ENCODE measurements at places on chromosomes 1 and 21.
A peak's percentile ranks its signal among the peaks of the same experiment; 100 is the strongest.

DNA sequence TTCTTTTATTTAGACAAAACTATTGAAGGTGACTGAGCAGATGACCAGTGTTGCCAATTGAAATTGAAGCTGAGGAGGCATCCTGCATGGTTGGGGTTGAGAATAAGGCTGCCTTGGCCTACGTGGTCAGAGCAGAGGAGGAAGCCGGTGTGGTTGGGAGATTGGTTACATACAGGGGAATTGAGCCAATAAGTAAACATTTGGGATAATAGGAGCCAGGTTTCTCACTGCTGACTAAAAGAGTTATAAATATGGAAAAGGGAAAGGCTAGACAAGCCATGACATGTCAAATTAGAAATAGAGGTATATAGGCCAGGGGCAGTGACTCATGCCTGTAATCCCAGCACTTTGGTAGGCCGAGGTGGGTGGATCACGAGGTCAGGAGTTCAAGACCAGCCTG lies 15.8 kb downstream of the SNX7 start:
- DNase-seq = no peak

DNA sequence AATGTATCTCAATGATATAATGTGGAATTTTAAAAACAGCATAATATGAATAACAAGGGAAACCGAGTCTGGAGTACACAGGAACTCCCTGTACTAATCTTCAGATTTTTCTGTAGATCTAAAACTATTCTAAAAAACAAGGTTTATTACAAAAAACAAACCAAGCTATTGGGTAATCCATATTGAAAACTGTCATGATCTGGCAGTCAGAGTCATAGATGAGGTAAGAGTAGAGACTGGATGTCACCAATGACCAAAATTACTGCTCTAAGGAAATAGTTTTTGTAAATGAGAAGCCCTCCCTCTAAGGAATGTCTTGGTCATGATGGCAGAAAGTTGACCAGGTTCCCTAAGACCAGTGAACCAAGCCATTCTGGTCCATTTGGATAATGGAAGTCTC lies 2.4 kb upstream of the SPOCD1 start:
- no peak for DNase-seq

GRCh38 chr21:36210779-36211659 lies 54.4 kb downstream of the DOP1B start:
- DNase-seq = no peak

DNA sequence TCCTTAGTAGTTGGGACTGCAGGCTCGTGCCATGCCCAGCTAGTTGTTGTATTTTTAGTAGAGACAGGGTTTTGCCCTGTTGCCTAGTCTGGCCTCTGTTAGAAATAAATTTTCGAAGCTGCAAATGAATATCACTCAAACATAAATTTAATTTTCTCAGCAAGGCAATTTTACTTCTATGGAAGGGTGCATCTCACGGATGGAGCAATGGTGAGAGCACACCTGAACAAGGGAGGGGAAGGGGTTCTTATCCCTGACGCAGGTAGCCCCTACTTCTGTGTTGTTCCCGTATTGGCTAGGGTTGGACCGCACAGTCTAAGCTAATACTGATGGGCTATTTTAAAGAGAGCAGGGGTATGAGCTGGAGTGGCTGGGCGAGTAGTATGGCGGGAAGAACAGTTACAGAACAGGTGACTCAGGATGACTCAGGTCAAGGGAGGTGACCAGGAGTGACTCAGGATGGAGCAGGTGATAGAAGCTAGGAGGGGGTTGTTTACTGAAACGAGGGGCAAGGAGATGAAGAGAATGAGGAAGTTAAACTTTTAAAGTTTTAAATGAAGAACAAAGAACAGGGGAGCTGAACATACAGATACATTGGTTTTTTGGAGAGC lies 7.5 kb downstream of the MDM4 start:
- peak; percentile 31 for DNase-seq

GRCh38 chr21:41316200-41317062 lies at the start of gene FAM3B:
Gene FAM3B, plus strand, starts transcription at chr21:41316801. Its CDS starts 79 bp downstream, at chr21:41316880.
- DNase-seq = no peak

GRCh38 chr1:147384804-147385203 lies 142.3 kb downstream of the CHD1L start:
- DNase-seq = no peak

DNA sequence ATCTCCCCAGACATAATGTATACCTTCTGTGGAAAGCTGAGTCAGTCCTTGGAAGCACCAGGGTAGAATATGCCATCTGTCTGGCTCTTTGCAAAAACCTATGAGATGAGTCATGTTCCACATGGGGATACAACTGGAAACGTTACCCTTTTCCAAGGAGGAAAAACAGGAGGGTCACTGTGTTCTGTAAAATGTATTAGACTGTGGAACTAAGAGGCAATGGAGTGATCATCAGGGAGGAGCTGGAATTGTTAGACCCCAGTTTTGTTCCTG lies 16.1 kb upstream of the PSMD4 start:
- DNase-seq = no peak

- DNase-seq = no peak
Measured at GRCh38 chr1:47914218-47914938, 82.8 kb downstream of the TRABD2B start.

DNA sequence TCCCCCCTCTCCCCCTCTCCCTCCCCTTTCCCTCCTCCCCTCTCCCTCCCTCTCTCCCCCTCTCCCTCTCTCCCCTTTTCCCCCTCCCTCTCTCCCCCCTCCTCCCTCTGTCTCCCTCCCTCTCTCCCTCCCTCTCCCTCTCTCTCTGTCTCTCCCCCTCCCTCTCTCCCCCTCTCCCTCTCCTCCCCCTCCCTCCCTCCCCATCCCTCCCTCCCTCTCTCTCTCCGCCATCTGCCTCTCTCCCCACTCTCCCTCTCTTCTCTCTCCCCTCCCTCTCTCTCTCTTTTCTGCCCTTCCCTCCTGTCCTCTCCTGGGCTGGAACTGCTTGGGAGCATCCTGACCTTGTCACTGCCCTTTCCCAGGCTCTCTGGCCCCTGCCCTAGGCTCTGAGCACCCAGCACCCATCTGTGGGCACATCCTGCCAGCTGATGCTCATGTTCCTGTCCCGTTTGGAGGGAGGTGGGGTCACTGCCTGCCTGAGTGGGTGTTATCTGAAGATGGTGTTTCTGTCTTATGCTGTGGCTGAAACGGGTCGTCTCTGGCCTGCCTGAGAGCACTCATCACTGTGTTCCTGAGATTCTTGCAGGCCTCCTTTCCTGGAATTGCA lies 10.8 kb downstream of the FTCD start:
- DNase-seq = no peak

- no peak for DNase-seq
Measured at GRCh38 chr1:12810691-12811408, 19.7 kb downstream of the PRAMEF1 start.

- no peak for DNase-seq
Measured at GRCh38 chr21:37341254-37341960, 25.2 kb upstream of the DYRK1A start.

DNA sequence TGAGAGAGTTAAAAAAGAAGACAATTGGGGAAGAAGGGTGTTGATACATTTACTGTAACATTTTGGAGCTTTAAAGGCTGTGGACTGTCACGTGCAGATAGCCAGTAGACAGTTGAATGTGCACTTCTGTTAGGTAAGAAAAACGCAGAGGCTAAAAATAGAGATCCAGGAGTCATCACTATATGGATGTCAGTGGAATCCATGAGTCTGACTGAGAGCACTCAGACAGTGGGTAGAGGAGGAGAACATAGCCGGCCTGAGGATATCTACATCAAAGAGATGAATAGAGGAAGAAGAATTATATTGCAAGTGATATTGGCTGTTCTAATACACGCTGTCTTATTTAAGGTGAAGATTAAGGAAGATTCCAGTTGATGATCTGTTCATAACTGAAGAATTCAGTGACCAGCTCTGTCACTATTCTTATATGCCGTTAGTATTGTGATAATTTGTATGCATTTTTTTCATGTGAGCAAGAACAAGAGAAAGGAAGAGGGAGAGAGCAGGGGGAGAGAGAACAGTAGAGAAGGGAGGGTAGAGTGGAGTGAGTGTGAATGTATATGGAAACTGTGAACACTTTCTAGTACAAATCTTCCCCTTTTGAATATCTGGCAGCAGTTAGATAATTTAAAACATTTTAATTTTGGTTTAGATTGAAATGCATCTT lies 344.8 kb downstream of the CHRM3 start:
- DNase-seq = no peak

DNA sequence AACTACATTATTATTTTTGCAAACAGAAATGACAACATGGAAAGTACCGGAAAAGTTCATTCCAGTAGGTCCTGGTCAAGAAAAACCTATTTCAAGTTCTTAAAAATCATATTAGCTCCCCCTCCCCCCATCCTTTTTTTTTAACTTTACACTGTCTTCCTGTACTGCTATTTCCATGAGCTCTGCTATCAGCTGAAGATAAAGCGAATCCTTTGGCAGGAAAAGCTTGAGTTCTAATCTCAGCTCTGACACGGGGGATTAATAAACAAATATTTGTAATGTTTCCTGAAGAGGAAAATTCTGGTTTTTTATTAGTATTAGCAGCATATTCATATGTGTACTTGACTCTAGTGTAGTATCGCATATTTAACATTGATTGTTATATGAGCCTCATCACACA lies 190.7 kb upstream of the ESRRG start:
- DNase-seq = no peak

DNA sequence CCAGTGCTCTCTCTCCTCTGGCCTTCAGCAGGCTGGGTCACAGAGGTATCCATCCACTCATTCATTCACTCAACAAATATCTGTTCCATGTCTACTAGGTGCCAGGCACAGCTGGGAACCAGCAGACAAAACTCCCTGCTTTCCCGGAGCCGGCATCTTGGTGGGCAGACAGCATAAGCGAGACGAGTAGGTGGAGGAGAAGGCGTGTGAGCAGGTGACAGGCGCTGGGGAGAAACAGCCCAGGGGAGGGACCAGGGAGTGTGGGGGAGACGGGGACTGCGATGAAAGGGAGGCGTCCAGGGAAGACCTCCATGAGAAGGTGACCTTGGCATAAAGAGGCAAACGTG lies 11.0 kb upstream of the KCNAB2 start:
- DNase-seq = no peak

DNA sequence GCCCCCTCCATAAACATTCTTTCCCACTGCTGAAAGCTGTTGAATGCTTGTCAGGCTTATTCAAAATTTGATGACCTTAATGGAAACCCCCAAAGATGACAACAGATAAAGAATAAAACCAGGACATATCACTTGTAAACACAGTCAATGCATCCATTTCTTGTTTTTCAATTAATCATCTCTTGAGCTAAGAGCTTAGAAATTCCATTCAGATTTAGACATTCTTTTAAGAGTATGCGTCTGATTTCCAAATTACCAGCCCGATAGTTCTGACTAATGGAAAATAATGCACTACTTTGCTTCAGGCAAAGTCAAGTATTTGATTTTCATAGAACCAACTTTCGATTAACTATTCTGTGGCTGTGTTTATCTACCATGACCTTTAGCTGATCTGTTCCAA lies 100.6 kb upstream of the RUNX1 start:
- DNase-seq = no peak

- DNase-seq = no peak
Measured at GRCh38 chr1:46612937-46613660, 3.5 kb downstream of the MOB3C start.

- DNase-seq = peak; percentile 64
Measured at GRCh38 chr21:31136891-31137290, 98.6 kb upstream of the KRTAP19-8 start.

GRCh38 chr21:38982804-38983203 lies 177.1 kb downstream of the ETS2 start:
- no peak for DNase-seq

- no peak for DNase-seq
Measured at GRCh38 chr1:89907727-89908212, 86.9 kb downstream of the LRRC8D start.

- DNase-seq = no peak
Measured at GRCh38 chr1:10173582-10173981, 36.8 kb upstream of the KIF1B start.

GRCh38 chr1:55081905-55082296 lies 42.6 kb downstream of the PCSK9 start:
- DNase-seq = no peak

DNA sequence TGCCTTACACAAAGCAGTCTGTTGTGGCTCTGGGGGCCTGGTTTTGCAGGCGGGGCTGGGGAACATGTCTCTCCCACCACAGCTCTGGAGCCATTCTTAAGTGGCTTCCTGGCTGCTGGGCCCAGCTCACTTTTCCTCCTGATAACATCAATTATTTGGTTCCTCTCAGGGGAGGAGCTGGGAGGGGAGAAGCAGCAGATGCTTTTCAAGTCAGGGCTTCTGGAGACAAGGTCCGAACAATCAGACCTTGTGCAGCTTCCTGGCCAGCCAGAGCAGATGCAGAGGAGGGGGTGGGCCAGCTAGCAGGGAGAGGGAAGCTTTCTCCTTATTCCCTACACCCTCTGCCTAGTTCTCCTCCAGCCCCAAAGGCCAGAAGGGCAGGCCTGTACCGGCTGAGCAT lies 3.7 kb upstream of the PAQR6 start:
- DNase-seq = peak; percentile 71

DNA sequence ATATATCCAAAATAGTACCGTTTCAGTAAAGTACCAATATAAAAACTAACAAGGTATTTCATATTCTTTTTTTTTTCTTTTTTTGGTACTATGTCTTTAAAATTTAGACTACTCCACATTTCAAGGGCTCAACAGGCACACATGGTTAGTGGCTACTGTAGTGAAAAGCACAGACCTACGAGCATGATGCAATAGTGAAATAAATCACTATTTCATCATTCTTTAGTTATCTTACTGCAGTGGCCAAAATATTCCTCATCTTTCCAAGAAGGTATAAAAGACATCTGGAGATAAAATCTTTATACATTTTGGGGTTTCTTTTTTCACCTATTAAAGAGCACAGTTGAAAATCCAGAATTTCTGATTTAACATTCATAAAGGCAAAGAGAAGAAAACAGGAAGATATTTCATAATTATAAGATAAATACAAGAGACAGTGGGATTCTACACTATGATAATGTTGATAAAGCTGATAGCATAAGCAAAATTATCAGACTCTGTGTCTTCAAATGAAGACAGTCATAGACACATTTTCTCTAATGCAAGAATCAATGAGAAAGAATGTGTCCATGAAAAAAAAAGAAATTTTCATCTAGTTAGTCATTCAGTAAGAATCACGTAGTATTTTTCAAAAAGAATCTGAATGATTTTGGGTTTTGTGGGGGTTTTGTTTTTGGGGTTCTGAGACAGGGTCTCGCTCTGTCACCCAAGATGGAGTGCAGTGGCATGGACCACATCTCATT lies 41.9 kb downstream of the CEP170 start:
- no peak for DNase-seq

DNA sequence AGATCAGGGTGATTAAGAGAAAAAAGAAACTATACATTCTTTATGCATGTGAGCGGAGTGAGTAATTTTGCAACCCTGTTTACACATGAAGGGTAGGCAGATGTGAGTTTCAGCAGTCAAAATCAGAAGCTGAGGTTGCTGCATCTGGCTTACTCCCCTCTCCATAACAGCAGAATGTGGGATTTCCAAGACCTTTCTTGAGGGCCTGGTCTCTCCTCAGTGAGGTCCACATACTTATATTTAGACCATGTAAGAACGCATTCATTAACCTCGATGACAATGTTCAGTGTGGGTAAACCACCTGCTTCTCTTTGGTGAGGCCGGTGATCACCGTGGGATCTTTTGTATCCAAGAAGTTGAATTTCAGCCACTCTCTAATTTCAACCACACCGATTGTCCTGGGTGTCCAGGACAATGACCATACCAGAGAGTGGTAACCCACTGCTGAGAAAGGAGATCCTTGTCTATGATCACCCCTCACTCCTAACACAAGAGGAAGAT lies 18.7 kb upstream of the RAP1A start:
- DNase-seq = no peak
